ENCODE measurements at places on chromosomes 2 and 18.

- peak; percentile 96 for DNase-seq
Observed at GRCh38 chr2:39516347-39517101, 79.4 kb upstream of the MAP4K3 start.

DNA sequence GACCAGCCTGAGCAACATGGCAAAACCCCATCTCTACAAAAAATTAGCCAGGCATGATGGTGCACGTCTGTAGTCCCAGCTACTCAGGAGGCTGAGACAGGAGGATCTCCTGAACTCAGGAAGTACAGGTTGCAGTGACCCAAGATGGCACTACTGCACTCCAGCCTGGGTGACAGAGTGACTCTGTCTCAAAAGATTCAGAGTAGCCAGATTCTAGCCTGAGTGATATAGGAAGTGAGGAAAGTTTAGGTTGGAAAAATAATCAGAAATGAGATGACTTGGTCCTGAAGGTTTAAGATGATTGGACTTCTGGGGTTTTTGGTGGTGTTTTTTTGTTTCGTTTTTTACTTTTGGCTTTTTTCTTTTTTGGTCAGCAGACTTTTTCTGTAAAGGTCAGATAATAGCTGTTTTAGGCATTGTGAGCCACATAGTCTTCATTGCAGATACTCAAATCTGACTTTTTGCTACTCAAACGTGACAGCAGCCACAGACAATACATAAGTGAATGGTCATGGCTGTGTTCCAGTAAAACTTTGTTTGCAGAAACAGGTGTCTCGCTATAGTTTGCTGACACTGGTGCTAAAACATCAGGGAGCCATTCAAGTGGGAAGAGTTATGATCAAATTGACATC, 104.1 kb upstream of the UBXN4 start:
- no peak for DNase-seq

DNA sequence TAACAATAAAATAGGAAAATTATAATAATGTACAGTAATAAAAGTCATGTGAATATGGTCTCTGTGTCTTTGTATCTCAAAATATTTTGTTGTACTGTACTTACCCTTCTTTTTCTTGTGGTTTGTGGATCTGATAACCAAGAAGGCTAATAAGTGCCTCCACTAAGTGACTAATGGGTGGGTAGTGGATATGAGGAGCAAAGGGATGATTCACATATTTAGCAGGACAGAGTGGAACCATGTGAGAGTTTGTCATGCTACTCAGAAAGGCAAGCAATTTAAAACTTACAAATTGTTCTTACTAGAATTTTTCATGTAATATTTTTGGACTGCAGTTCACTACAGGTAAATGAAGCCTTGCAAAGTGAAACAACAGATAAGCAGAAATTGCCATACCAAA, 1241.2 kb upstream of the CDH2 start:
- no peak for DNase-seq

- DNase-seq, result no peak
Observed at GRCh38 chr2:32678825-32679224, 51.0 kb downstream of the TTC27 start.
